ENCODE measurements at places on chromosomes 3 and 15.

GRCh38 chr15:55407498-55408011 lies 604 bp downstream of the CCPG1 start:
- DNase-seq: no peak

DNA sequence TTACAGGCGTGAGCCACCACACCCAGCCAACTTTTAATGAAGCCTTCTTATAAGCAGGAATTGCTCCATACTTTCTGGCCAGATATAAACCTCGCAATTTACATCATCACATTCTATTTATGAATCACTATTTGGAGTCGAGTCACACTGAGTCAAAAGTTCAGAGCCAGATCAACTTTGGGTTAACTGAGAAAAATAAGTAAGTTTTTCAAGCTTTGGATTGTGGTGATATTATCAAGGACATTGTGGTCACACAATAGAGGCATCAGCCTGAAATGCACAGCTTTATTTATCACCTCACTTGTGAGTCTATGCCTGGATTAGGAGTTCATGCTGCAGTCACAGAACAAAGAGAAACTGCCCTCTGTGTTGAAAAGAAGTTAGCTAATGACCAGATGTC lies 1163.5 kb downstream of the ROBO1 start:
- no peak for DNase-seq

DNA sequence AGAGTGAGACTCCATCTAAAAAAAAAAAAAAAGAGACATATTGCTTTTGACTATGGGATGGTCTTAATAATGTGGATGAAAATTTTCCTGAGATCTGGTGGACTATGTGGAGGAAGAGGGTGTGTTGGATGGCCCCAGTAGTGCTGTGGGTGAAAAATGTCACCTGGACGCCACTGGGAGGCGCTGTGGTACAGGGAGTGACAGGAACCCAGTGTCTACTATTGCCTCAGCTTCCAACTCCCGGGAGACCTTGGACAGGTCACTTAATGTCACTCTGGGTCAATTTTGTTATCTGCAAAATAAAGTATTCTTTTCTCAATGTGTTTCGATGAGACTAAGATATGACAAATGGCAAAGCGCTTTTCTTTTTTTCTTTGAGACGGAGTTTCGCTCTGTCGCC lies 27.7 kb upstream of the DCP1A start:
- no peak for DNase-seq

DNA sequence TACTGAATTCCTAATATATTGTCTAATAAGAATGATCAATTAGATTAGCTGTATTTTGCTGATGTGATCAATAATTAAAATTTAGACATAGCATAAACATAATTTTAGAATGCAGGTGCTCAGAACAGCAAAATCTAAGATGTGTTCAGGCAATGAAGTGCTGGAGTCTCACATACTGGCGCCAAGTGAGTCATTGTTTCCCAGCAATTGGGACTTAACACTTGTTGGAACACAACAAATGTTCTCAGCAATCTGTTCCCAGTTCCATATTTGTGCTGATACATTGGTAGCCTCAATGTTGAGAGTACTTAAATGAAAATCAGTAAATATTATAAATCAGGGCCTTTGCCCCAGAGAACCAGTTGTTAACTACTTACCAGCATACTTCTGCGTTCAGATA lies 619.0 kb downstream of the ROBO1 start:
- no peak for DNase-seq

GRCh38 chr3:117589454-117589853 lies 879.9 kb downstream of the TUSC7 start:
- no peak for DNase-seq

Measured in naive thymus-derived CD8-positive, alpha-beta T cell (primary cell).